ENCODE measurements at places on chromosomes 2 and 18.

- H3K4me3 ChIP-seq = no peak overlapping the region
- DNase-seq = no peak
- H3K36me3 ChIP-seq = no peaks in the 10 kb centered on the region
Measured at GRCh38 chr2:145021962-145022665, 502.2 kb upstream of the ZEB2 start.

DNA sequence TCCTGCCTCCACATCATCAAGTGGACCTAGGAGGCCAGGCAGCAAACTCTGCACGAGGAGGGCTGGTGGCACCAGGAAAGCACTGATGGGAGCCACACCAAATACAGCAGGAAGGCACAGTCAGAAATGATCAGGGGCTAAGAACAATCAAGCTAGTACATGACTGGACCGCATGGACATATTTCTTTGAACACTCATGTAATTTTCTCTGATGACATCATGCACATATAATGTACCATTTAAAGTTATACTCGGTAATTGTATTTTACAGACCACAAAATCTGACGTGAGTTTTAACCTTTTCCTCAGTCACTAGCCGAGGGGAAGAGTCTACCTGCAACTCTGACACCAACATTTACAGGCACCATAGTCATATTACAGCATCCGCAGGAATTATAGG is 76.7 kb downstream of the XDH start:
- no peaks in the 10 kb centered on the region for H3K36me3 ChIP-seq
- no peak for DNase-seq
- H3K27ac ChIP-seq = no peak overlapping the region
- H3K4me3 ChIP-seq = no peak overlapping the region
- H3K4me1 ChIP-seq = no peaks in the 10 kb centered on the region

- peaks cover 18% of the 10 kb centered on the region for H3K27me3 ChIP-seq
- H3K36me3 ChIP-seq = no peaks in the 10 kb centered on the region
Measured at GRCh38 chr2:218017211-218018053, 14.6 kb upstream of the TNS1 start.

GRCh38 chr18:3502650-3503049 is 52.7 kb downstream of the TGIF1 start:
- peaks cover 17% of the 10 kb centered on the region for H3K4me1 ChIP-seq
- H3K36me3 ChIP-seq = no peaks in the 10 kb centered on the region
- peaks cover 31% of the 10 kb centered on the region for H3K27me3 ChIP-seq
- no peak for DNase-seq
- no peak overlapping the region for H3K27ac ChIP-seq
- H3K4me3 ChIP-seq = no peak overlapping the region

GRCh38 chr2:111702119-111702803 is 181.7 kb downstream of the ANAPC1 start:
- H3K36me3 ChIP-seq = no peaks in the 10 kb centered on the region
- H3K27me3 ChIP-seq = peaks cover 9% of the 10 kb centered on the region
- peaks cover 6% of the 10 kb centered on the region for H3K4me1 ChIP-seq
- H3K27ac ChIP-seq = no peak overlapping the region

DNA sequence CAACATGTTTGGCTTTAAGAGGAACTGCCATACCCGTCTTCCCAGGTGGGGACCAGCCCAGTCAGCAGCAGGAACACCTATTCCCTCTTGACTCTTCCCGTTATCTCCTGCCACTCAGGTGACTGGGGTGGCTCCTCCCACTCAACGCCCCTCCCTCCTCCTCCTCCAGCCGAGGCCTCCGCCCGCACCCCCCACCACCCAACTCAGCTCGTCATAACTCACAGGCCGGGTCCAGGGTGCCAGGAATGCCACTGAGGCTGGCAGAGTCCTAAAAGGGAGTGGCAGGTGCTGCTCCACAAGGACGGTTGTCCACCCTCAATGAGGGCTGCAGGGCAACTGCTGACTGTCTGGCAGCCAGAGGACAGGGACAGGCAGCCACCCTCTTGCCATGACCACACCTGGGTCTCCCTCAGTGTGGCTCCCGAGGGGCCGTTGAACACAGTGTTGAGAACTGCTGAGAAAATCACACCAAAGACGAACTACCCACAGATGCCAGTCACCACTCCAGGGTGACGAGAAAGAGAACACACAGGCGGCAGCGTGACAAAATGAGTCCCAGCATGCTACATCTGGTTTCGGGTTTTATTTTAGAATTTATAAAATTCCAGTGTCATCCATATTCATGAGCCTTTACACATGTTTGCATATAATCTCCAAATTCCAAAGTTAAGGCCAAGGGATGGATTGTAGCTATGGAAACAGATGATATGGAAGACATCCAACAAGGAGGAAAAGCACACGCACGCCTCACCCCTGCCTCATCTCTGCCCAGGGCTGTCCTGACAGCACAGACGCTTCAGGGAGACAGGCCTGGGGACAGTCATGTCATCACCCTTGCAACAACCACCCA is 38.5 kb downstream of the ANO7 start:
- no peak overlapping the region for H3K4me3 ChIP-seq
- no peak overlapping the region for H3K27ac ChIP-seq
- H3K27me3 ChIP-seq = peaks cover 7% of the 10 kb centered on the region

All from naive B cell (primary cell).